ENCODE measurements at places on chromosomes 5 and 9. TPM values are rescaled to one million over a fixed set of nuclear protein-coding genes. Genes with fewer than 3 reads are reported as not detected.

The RLN2 gene
- total RNA-seq = not detected

The ZNF354C gene
- 7.7 TPM for total RNA-seq

The RUFY1 gene
- 61.5 TPM for total RNA-seq

The EIF4EBP3 gene
- total RNA-seq = 1.7 TPM

The CHSY3 gene
- total RNA-seq = 7.7 TPM

The HMCN2 gene
- total RNA-seq = under 0.01 TPM

The FOXI1 gene
- total RNA-seq = not detected

The SEMA5A gene
- total RNA-seq = 5.3 TPM

The GNA14 gene
- total RNA-seq = 0.57 TPM
